Kidney capillary endothelial cell (primary cell): ENCODE measurements at places on chromosomes 7 and 10.

DNA sequence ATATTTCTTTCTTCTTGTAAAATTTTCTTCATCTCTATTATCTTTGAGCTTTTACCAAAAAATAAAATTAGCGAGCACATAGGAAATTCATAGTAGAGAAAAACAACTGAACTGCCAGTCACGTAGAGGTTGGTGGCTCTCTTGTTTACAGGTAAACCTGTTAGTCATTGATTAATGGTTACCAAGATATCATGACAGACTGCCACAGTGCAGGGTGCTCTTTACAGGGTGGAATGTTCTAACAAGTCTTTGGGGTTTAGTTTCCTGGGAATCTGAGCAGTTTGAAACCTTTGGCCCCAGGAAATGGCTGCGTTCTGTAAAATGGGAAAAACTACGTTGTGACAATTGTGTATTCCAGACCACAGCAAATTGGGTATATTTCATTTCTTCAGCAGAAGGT lies 407.3 kb upstream of the ADARB2 start:
- no peak for DNase-seq

GRCh38 chr10:63217120-63217605 lies 84.0 kb downstream of the NRBF2 start:
- peak; percentile 68 for DNase-seq

- peak; percentile 94 for DNase-seq
Observed at GRCh38 chr10:14588084-14588937, 186.4 kb downstream of the FAM107B start.

GRCh38 chr7:21377545-21377944 lies 50.3 kb upstream of the SP4 start:
- no peak for DNase-seq

DNA sequence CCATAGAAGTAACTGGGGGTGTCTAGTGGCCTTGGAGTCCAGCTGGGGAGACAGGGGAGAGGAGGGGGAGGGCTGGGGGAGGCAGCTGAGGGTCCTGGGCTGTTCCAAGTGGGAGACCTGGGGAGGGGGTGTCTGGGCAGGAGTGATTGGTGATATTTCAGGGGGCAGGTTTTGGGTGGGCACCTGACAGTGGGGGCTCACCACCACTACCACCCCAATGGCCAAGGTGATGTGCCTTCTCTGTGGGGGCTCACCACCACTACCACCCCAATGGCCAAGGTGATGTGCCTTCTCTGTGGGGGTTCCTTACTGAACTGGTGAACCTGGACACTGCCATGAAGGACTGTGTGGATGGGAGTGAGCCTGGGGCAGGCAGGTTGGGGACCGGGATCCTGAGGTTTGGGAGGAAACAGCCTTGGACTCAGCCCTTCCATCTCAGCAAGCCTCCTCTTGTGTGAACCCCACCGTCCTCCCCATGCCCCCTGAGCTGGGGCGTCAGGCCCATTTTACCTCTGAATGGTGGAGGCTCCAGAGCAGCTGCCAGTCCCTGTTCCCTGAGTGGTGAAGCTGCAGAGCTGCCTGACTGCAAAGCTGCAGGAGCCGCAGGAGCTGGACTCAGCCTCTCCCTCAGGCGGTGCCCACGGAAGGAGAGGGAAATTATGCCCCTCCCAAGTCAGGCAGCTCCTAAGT lies 50.6 kb upstream of the ZNF716 start:
- DNase-seq, result no peak

DNA sequence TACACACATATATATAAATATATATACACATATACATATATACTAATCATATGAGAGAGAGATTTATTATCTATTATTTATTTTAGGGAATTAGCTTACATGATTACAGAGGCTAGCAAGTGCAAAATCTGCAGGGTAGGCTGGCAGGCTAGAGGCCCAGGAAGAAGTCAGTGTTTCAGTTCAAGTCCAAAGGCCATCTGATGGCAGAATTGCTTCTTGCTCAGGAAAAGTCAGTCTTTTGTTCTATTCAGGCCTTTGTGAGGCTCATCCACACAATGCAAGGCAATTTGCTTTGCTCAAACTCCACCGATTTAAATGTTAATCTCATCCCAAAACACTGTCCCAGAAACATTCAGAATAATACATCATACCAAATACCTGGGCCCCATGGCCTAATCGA lies 2.6 kb upstream of the C10orf120 start:
- DNase-seq, result no peak

DNA sequence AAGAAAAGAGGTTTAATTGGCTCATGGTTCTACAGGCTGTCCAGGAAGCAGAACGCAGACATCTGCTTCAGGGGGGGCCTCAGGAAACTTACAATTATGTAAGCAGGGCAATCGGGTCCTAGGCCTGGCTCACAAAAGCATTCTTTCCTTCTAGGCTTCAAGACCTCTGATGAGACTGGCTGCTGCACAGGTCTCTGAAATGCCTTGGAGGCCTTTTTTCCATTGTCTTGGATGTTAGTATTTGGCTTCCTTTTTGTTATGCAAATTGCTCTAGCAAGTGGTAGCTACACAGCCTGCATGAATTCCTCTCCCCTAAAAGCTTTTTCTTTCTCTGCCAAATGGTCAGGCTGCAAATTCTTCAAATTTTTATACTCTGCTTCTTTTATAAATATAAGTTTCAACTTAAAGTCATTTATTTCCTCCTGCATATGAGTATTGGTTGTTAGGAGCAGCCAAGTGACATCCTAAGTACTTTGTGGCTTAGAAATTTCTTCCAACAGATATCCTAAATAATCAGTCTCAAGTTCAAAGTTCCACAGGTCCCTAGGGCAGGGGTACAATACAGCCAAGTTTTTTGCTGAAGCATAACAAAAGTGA lies 83.1 kb upstream of the SEMA3A start:
- no peak for DNase-seq

DNA sequence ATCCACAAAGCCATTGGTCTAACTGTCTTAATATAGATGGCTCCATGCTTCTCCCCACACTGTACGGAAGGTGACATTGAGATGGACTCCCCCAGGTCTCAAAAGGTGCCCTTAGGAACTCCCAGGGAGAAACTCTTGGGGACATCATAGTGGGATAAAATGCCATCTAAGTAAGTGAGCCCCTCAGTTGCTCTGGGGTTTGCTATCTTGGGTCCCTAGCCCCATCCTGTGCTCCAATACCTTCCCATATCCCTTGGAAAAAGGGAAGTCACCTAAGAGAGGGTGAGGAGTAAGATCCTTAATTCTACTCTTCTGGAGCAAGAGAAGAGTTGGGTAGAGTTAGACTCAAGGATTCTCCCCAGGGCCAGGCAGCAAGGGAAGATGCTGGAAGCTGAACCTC lies 7.9 kb downstream of the PRRT4 start:
- DNase-seq, result no peak

- DNase-seq, result no peak
Observed at GRCh38 chr7:108102671-108103312, 27.4 kb downstream of the LAMB4 start.

- no peak for DNase-seq
Observed at GRCh38 chr7:47506382-47507339, 75.2 kb downstream of the TNS3 start.

DNA sequence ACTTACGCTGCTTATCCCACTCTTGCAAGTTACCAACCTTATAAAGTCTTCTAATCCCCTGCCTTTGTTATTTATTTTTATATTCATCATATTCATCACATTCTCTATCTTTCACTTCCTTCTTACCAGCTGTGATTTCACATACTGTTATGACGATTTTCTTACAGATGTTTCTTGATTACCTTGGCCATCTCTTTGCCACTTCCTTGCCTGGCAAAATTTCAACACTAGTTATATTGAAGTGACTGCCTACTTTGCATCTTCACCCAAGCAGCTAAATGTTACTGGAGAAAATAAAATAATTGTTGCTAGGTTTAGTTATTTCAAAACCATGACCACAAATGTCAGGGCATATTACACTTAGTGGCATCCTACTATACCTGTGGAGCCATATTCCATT lies 8.8 kb upstream of the STEAP4 start:
- no peak for DNase-seq

- DNase-seq, result peak; percentile 76
Observed at GRCh38 chr7:2241580-2242540, at the start of the genes MRM2 and NUDT1. MRM2 (minus strand) TSS chr7:2242205; CDS start chr7:2242169, 36 bp downstream. NUDT1 (plus strand) TSS chr7:2242226; CDS start chr7:2244575, 2,349 bp downstream.

- no peak for DNase-seq
Observed at GRCh38 chr10:121157998-121158397, 306.8 kb downstream of the WDR11 start.

DNA sequence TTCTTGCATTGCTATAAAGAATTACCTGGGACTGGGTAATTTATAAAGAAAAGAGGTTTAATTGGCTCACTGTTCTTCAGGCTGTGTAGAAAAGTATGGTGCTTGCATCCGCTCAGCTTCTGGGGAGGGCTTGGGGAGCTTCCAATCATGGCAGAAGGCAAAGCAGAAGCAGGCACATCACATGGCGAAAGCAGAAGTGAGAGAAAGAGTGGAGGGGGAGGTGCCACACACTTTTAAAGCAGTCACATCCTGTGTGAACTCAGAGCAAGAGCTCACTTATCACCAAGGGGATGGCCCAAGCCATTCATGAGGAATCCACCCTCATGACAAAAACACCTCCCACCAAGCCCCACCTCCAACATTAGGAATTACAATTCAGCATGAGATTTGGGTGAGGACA lies 303.5 kb downstream of the OTUD1 start:
- DNase-seq, result no peak

- DNase-seq, result no peak
Observed at GRCh38 chr10:79983286-79983909, 34.5 kb upstream of the SFTPD start.

GRCh38 chr10:30228417-30229036 lies 120.6 kb downstream of the MTPAP start:
- no peak for DNase-seq

DNA sequence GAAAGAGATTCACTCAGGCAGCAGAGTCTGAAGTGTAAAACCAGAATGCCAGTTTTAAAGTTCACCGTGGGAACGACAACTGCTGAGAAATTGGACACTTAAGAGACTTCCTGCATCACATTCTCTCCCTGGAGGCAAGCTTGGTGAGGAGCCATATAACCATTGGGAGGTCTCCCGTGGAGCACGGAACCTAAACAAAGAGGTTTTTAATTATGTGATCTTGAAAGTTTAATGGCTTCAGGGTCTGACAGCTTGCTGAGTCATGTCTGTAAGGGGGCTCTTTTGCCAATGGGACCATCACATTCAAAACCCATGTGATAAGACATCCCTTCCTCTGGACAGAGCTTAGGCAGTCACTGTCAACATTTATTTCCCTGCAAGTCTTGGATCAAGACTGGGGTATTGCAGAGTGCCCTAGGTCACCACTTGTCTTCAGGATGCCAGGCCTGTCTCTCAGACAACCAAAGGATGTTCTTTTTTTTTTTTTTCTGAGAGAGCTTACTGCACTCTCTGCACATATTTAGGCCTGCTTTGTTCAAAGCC lies 674.4 kb downstream of the TYW1 start:
- DNase-seq, result no peak

DNA sequence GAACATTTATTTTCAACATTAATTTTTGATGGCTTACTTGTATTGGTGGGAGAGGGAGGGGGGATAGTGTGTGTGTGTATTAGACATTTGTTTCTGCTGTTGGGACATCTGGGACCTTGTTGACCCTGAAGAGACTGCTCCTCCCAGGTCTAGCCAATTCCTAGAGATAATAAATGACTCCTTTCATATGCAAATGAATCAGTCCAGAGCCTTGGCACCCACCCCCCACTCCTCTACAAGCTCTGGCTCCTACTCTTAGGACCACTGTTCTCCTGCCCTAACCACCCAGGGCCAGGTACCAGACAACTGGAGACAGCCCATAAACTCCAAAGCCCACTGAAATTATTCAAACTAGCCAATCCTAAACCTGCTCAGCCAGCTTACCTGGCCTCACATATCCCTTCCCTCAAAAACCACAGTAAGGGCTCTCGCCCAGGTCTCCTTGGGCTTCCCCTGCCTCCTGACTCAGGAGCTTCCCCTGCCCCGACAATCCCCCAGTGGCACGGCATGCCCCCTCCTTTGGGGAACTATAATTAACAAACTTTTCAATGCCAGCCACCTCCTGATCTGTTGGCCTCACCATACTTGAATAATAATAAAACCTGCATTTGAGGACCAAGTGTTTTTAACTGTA lies 233.3 kb downstream of the ELMO1 start:
- no peak for DNase-seq

- DNase-seq, result no peak
Observed at GRCh38 chr10:80496555-80497172, 41.0 kb upstream of the SH2D4B start.

- no peak for DNase-seq
Observed at GRCh38 chr7:30430777-30431176, 47.8 kb downstream of the NOD1 start.

- DNase-seq, result no peak
Observed at GRCh38 chr10:87613751-87614150, 45.9 kb upstream of the PAPSS2 start.

GRCh38 chr10:90855126-90855525 lies 2.7 kb downstream of the HTR7 start:
- DNase-seq, result no peak

DNA sequence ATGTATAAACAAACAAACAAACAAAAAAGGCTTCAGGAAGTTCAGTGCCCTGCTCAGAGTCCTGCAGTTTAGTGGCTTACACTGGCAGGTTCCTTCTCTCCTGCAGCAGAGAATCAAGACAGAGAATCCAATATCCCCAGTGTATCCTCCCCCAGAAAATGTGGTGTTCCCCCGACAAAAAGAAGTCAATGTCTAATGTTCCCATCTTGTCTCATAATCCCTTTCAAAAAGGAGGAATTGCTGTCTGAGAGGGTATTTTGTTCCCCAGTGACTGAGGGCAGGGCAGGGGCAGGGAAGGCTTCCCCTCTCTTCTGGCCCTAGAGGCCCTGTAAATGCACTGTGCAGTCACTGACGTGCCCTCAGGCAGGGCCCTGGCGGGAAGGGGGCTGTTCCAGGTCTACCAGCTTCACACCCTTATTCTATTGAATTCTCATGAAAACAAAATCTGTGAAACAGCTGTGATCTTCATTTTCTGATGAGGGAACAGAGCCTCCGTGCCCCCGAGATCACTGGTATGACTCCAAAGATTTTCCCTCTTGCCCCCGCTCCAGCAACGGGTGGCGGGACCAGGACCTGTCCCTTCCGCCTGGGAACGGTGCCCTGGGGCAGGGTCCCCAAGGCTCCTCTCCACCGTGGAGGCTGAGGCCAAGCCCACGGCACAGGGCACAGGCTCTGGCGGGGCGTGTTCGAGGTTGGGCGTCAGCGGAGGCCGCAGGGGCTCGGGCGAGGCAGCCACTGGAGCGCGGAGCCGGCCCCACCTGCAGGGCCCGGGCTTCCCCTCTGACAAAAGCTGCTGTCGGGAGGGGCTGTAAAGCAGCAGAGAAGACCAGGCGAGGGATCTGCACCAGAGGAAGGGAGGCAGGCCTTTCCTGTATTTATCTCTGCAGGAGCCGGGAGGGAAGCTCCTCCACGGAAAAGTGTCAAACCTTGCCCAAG lies 13.4 kb upstream of the WDFY4 start:
- no peak for DNase-seq

DNA sequence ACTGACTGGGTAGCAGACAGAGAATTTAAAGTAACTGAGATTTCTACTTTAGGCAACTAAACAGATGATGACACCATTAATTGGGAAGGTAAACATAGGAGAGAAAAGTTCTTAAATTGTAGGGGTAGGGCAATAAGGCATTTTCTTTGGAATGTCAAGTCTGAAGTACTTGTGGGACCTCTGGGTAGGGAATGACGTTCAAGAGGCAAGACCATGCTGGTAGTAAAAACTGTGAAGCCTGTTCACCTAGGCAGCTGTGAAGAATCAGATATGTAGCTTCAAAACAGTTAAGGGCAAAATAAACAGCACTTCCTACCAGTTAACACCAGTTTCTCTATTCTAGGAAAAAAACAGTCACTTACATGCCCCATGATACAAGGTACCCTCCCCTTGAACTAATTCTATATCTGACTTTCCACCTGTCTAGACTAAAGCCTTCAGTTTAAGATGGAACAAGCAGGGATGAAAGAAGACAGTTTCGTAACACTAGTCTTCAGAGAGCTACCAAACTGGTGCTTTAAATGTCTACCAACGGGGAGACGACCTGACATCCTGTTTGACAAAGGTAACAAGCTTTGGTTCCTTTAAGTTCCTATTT lies 63.1 kb upstream of the KCNIP2 start:
- DNase-seq, result no peak
